CD14-positive monocyte (primary cell): ENCODE measurements at places on chromosomes 16 and 17.
A peak's percentile ranks its signal among the peaks of the same experiment; 100 is the strongest.

GRCh38 chr17:32398946-32399345 lies 45.4 kb upstream of the PSMD11 start:
- DNase-seq: no peak

GRCh38 chr17:64780096-64781013 lies 118.2 kb upstream of the SMURF2 start:
- peak; percentile 28 for DNase-seq

DNA sequence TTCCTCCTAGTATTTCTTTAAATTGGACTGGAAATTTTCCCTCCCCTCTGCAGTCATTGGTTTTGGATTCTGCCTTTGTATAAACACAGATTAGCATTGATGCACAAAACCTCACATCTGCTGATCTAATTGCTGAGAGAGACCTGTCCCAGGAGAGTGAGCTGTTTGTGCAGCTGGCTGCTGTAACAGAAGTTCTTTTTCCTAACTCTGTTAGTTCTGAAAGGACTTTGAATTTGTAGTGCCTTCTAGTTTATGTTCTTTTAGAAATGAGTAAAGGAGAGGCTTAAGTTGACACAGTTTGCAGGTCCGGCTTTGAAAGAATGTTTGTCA lies 45.2 kb upstream of the KPNB1 start:
- DNase-seq: no peak

DNA sequence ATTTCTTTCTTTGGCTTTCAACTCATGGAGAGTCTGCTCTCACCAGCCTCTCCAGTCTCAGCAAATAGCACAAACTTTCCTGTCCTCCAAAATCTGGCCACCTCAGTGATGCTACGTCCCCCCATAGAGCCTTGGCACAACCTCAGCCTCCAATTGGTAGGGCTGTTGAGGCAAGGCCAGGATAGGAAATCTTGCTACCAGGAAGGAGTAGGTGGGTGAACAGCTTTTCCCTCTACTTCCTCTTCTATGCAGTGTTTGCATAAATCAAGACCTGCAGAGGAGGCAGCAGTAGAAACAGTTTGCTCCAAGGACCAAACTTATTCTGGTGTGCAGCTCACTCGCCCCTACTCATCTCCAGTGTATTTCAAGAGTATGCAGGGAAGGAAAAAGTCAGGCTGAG lies 701 bp upstream of the DPEP2 start:
- peak; percentile 55 for DNase-seq

- no peak for DNase-seq
Measured at GRCh38 chr16:31709181-31709580, 164.4 kb upstream of the ZNF267 start.

DNA sequence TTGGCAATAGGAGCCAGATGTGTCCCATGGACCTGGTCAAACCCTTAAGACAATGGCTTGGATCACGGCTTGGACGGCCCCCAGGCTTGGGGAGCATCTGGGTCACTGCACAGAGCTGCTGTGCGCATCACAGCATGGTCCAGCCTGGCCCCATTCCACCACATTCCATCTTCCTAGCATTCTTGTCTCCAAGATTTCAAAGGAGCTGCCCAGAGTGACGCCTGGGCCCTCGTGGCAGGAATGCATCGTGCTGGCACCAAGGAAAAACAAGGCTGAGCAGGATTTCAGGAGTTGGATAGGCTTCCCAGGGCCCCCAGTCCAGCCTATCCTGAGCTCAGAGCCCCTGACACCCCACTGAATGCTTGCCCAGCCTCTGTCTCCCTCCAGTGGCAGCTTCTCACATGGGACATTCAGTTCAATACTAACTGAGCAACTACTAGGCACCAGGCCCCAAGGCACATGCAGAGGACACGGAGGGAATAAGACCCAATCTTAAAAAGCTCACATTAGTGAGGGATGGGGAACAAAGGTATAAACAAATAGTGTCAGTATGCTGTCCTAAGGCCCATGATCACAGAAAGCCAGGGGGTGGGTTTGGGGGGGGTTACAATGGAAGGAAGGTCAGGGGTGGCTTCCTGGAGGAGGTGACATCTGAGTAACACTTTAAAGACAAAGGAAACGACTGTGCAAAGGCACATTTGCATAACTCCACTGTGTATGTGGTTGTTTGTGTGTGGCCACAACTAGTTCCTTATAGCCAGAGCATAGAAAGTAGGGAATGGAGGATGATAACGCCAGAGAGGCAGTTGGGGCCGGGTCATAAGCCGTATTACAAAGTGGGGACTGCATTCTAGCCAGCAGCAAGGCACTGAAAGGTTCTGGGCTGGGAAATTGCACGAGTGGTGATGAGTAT lies 34.1 kb downstream of the TK2 start:
- DNase-seq: peak; percentile 62

DNA sequence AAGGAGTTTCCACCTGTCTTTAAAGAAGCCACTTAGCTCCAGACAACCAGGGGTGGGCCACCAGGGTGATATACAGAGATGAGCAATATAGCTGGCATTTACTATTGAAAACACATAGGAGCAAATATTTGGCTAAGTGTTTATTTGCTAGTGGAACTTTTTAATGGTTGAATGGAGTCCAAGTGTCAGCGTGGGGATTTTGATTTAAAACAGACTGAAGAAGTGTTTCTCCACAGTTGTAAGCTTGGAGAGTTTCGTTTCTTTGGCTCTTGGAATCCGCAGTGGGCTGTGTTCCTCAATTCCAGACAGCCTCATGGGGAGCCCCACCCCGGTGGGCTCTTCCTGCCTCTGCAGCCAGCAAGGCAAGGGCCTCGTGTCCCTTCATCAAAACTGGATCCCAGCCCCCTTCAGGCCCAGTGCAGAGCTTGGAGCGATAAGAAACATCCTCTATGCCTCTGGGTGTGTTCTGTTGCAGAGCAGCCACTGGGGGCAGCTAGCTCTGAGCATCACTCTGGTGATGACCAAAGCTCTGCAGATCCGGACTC lies 36.1 kb downstream of the NOG start:
- no peak for DNase-seq

GRCh38 chr16:9275377-9275776 lies 183.9 kb downstream of the HAPSTR1 start:
- no peak for DNase-seq

DNA sequence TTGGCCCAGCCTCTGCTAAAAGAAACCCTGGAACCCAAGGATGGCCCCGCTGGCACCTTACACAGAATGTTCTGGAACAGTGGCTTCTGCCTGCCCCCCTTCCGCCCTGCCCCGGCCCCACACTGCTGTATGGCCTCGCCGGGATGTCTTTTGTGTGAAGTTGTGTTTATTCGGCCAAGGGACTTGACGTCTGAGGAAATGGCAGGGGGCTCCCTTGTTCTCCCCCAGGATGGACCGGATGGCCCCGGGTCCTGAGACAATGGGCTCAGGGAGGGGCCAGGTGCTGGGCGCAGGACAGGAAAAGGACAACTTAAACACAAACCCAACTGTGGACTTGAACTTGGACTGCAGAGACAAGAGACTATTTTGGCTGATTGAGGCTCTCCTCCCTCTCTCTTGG lies 81.6 kb upstream of the GSE1 start:
- DNase-seq: no peak

GRCh38 chr16:83475108-83475507 lies 332.7 kb upstream of the HSBP1 start:
- no peak for DNase-seq

GRCh38 chr17:50219342-50219741 lies 17.9 kb upstream of the COL1A1 start:
- DNase-seq: no peak

GRCh38 chr16:18782697-18783429 lies 7.3 kb downstream of the RPS15A start:
- no peak for DNase-seq

DNA sequence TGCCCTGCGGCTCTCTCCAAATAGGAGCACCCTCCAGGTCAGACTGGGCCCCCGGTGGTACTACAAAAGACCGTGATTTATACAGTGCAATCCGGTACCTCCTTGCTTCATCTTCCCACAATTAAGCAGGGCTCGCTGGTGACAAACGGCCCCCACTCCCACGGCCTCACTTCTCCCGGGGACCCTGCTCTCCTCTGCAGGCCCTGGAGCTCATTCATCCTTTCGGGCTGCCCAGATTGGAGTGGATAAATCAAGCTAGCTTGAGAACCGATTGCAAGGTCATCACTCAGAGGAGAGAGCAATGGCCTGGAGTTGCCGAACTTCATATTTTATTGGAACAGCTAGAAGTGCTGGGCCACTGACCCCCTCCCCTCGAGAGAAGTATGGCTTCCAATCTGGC lies 193.5 kb upstream of the IRX6 start:
- DNase-seq: no peak

- DNase-seq: no peak
Measured at GRCh38 chr17:51269991-51270390, 9.6 kb downstream of the UTP18 start.

GRCh38 chr16:1494129-1494640 lies 1.0 kb downstream of the TELO2 start:
- DNase-seq: no peak

DNA sequence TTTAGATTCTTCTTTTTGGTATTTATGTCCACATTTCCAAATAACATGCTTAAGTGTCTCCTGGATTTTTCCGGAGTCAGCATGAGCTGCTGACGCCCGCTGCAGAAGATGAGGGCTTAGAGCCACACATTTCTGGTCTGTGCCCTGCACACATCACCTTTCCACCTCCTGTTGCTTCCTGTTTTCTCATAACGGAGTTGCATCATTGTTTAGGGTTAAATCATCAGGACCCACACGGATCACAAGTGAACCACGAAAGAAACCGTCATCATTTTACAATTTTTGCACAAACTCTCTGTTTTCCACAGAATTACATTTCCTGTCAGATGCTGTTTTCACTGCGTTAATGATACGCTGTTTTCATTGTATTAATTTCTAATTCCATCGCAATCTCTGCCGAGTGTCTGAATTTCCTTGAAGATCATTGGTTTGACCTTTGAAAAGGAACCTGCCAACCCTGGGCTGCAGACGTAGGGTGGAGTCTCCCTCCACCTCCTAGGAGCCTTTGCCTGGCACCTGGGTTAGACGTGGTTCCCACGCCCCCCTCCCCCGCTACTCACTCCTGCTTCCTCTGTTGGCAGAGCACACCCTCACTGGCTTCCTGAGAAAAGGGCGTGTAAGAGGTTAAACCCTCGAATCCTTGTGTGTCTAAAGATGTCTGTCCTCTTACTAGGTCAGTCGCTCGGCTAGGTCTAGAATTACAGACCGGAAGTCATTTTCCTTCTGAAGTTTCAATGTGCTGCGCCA lies 68.2 kb downstream of the RNF213 start:
- no peak for DNase-seq

DNA sequence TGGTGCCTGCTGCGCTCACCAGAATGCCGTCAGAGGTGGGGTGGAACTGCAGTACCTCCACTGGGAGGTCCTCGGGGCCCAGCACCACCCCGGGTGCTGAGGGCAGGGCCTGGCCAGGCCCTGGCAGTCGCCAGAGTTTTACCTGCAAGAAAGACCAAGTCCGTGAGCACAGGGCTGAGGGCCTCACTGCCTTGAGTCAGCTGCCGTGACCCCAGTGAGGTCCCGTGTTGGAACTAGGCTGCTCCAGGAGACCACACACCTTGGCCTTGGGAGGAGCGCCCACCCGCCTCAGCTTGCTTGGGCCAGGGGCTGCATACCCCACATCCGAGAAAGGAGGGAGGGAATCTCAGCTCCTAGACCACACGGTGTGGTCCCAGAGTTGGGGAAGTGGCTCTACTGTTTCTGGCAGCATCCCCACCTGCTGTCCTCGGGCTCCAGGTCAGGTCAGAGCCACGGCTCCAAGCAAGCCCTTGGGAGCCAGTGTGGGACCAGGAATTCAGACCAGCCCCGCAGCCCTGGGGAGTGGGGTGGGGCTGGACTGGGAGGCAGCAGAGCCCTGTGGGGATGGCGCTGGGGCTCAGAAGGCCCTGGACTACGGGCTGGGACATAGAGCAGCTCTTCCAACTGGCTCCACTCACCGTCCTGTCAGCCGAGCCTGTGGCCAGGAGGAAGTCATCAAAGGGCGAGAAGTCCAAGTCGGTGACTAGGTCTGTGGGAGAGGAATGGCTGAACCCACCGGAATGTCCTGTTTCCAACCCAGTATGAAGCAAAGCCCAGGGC lies 8.7 kb downstream of the CORO7 start:
- DNase-seq: no peak

GRCh38 chr17:3891626-3892094 lies 1.2 kb downstream of the CAMKK1 start:
- no peak for DNase-seq

- no peak for DNase-seq
Measured at GRCh38 chr17:74148901-74149596, 54.4 kb upstream of the RPL38 start.

- no peak for DNase-seq
Measured at GRCh38 chr16:55912022-55912421, 36.8 kb upstream of the CES5A start.

DNA sequence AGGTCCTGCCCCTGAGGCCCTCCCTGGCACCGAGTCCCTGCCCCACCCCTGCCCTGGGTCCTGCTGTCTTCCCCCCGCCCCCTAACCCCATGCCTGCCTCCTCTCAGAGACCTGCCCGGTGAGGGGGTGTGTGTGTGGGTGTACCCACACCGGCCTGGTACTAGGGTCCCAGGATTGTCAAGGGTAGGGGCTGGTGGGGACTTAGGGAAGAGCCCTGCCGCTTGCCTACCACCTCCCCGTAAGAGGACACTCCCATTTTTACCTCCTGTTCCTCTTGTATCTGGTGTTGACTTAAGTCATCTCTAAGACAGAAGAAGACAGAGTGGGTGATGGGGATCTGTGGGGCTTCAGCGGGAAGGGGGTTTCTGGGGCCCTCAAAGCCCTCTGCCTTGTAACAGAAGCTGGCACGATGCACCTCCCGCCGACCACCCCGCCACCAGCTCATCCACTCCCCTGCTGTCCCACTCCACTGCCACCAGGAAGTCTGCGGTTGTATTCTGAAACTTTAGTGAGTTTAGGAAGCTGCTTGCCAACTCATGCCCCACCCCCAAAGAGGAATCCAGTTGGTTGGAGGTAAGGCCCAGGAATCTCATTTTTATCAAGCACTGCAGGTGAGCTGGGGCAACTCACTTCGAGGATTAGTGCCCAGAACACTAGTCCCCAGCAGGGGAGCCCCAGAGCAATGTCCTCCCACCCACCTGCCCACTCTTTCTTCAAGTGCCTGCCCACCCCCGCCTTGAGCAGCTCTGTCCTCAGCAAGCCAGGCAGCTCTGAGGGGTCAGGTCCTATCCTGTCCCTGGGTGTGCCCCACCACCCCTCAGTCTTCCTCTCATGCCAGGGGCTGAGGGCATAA lies 5.6 kb downstream of the SPATA32 start:
- DNase-seq: no peak

- no peak for DNase-seq
Measured at GRCh38 chr17:5888811-5889210, 181.4 kb upstream of the WSCD1 start.

DNA sequence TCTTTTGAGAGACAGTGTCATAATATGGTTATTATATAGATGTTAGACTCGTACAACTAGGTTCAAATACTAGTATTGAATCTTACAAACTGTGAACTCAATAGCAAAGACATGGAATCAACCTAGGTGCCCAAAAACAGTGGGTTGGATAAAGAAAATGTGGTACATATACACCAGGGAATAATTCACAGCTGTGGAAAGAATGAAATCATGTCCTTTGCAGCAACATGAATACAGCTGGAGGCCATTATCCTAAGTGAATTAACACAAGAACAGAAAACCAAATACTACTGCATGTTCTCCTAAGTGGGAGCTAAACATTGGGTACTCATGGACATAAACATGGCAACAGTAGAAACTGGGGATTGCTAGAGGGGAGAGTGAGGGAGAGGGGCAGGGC lies 8.1 kb downstream of the PHKB start:
- no peak for DNase-seq
